ENCODE measurements at places on chromosomes 6 and 20.
A peak's percentile ranks its signal among the peaks of the same experiment; 100 is the strongest.

DNA sequence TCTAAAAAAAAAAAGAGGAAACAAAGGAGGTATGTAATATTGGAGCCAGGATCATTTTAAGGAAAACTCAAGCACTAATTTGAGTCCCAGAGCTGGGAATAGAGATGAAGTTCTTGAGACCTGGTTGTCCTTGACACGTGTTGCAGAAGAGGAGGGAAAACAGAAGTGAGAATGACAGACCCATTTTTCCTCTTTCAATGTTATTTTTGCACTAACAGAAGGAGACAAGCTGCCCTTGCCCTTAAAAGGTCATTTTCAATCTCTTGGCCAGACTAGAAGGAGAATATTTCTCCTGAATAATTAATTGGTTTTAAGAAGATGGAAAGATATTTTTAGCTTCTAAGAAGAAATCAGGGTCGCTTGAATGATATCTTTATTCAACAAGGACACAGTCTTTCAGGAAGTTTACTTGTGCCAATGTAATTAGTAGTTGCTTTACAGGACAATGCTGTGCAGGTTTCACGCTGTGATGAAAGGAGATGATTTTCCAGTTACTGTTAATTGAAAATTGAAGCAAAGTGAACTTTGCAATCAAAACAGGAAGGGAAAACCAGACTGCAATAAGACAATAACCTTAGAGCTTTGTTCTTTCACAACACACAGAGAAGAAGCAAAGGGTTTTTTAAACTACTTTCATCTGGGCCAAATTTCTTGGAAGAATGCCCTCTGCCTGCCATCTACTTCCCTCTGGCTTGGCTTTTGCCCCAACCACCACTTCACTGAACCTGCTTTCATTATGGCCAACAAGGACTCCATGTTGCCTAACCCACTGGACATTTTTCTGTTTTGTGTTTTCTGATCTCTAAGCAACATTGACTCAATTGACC is 107.8 kb upstream of the SHLD1 start:
- DNase-seq = no peak

GRCh38 chr6:142819603-142820337 is 125.2 kb downstream of the HIVEP2 start:
- DNase-seq = no peak

- DNase-seq = no peak
Measured at GRCh38 chr6:2868637-2869036, 27.0 kb upstream of the SERPINB1 start.

- no peak for DNase-seq
Measured at GRCh38 chr6:109612268-109612667, 78.7 kb downstream of the AK9 start.

DNA sequence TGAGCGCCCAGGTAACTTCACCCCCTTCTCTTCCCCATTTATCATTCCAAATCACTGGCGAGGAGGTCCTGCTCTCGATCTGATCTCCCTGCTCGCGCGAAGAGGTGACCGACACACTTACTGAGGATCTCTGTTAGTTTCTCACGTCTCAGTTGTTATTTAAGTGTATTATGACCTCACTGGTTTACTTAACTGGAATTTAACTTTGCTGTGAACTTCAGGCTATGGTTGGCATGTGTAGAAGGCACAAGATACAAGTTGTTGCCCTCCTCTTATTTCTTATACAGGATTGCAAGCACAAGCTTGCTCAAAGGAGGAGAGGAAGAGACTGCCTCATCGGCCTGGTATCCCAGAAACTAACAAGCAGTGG is 1.2 kb downstream of the RNF217 start:
- DNase-seq = no peak

- peak; percentile 78 for DNase-seq
Measured at GRCh38 chr6:27502508-27503435, 29.9 kb upstream of the ZNF184 start.

DNA sequence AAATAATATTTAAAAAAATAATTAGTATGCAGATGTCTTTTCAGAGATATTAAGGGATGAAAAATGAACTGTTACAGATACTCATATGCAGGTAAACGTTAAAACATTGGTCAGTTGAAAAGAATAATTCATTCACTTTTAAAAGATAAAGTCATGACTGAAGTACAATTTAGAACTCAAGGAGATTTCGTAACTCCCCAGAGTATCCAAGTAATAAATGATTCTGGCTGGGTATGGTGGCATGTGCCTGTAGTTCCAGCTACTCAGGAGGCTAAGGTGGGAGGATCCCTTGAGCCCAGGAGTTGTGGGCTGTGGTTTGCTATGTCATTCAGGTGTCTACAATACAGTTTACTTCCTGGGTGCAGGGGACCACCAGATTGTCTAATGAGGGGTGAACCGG is 122.3 kb upstream of the TMEM181 start:
- DNase-seq = no peak

DNA sequence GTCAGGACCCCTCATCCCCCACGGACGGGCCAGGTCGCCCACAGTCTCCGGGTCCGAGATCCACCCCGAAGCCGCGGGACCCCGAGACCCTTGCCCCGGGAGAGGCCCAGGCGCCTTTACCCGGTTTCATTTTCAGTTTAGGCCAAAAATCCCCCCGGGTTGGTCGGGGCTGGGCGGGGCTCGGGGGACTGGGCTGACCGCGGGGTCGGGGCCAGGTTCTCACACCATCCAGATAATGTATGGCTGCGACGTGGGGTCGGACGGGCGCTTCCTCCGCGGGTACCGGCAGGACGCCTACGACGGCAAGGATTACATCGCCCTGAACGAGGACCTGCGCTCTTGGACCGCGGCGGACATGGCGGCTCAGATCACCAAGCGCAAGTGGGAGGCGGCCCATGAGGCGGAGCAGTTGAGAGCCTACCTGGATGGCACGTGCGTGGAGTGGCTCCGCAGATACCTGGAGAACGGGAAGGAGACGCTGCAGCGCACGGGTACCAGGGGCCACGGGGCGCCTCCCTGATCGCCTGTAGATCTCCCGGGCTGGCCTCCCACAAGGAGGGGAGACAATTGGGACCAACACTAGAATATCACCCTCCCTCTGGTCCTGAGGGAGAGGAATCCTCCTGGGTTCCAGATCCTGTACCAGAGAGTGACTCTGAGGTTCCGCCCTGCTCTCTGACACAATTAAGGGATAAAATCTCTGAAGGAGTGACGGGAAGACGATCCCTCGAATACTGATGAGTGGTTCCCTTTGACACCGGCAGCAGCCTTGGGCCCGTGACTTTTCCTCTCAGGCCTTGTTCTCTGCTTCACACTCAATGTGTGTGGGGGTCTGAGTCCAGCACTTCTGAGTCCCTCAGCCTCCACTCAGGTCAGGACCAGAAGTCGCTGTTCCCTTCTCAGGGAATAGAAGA is 978 bp downstream of the HLA-A start:
- peak; percentile 37 for DNase-seq

- no peak for DNase-seq
Measured at GRCh38 chr20:4770026-4770425, 48.3 kb downstream of the PRND start.

DNA sequence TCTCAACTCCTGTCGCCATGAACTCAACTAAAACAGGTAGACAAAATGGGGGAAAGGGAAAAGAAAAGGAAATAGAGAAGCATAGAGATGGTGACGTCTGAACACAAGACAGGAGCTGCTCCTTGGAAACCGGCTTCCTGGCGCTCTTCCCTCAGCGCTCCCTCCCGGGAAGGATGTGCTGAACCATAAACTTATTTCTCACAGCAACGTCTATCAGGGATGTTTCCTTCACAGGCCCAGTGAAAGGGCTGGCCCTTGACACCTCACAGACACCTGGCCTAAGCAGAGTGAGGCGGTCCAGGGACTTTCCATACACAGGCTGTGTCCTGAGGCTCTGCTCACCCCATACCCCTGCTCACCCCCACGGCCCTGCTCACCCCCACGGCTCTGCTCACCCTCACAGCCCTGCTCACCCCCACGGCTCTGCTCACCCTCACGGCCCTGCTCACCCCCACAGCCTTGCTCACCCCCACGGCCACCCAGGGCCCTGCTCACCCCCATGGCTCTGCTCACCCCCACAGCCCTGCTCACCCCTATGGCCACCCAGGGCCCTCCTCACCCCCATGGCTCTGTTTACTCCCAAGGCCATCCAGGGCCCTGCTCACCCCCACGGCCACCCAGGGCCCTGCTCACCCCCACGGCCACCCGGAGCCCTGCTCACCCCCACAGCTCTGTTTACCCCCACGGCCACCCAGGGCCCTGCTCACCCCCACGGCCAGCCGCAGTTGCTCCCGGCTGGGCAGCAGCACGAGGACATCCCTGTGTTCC is 653 bp downstream of the FRMD1 start:
- no peak for DNase-seq

DNA sequence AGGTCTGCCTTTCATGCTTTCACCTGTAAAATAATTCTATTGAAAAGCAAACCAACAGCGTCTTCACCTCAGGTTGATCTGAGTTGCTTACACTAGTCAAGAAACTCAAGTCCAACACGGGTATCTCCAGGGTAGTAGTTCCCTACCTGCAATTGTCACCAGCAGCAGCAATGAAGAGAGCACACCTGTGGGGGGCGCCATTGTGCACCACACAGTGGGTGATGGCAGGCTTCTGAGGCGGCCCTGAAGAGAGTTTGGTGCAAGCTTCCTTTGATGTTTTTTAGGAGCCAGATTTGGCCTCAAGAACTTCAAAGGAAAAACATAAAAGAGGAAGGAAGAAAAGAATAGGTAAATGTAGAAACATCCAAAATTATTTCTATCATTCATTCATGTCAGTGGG is 45.1 kb downstream of the KIAA0319 start:
- no peak for DNase-seq

GRCh38 chr6:5869261-5869660 is 137.5 kb downstream of the NRN1 start:
- DNase-seq = peak; percentile 19

DNA sequence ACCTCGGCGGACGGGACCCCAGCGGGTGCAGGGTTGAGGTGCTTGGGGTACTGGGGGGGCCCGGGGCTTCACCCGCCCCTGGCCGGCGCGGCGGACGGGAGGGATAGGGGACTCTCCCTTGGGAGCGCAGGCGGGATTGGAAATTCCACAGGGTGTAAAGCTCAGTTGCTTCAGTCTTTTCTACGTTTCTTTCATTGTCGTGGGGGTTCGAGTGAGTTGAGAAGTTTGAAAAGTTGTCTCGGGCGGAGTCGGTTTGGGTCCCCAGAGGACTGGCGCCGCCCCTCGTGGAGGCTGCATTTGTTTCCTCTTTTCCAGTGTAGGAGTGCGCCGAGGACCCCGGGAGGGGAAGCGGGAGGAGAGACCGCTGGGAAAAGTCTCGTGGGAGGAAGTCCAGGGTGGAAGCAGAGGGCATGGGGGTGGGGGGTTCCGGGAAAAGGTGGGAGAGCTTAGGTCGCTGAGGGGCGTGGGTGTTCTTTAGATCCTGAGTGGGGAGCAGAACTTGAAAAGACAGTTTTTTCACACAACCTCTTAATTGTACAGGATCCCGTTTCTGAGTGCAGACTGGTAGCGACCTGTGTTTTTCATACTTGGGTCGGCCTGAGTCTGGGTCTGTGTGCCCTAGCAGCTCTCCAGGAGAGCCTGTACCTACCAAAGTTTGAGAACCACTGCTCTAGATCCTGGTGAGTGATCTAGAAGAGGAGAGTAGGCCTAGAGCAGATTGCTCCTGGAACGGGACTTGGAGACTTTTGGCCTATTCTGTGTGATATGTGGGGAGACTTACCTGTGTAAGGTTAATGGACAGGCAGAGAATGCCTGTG is 495 bp downstream of the FAM83B start:
- DNase-seq = no peak

DNA sequence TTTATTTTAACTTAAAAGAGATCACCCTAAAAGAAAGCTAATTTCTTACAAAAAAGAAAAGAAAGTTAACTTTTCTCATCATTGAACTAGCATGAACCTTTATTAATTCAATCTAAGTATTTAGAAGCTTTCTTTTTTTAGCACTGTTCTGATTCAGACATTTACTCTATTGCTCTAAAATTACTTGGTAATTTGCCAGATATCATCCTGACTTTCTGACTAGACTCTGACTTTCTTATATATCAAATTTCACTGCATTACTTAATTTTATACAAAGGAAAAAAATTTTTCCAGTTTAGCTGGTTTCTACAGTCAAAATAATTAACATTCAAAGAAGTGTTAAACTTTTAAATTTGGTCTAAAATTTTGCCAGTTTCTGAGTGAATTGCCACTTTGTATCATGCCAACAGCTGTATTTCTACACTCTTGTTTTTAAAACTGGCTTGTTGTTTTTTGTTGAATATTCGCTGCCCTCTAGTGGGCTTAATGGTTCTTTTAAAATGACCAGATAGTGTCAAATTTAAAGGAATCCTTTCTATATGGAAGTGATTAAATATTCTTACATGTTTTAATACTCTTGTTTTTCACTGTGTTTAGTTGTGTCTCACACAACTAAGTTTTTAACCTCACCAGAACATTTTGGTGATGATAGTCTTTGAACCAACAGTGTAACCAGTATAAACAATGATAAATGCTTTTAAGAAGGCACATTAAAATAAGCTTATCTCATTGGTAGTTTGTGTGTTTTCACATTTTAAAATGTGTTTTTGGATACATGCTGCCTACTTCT is 102.0 kb downstream of the POPDC3 start:
- DNase-seq = no peak

DNA sequence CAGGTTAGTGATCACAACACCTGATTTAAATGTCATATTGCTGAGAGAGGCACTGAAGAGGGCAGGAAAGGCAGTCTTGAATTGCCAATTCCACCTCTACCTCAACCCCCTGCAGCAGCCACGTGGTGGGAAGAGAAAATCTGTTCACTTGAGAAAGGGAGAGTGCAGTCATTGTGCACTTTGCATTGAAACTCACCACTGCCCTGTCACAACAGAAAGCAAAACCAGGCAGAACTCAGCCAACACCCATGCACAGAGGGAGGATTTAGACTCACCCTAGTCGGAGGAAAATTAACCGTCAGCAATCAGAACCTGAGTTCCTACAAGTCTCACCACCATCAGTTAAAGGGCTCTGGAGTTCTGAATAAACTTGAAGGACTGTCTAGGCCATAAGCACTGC is 1040.2 kb downstream of the HACE1 start:
- no peak for DNase-seq

DNA sequence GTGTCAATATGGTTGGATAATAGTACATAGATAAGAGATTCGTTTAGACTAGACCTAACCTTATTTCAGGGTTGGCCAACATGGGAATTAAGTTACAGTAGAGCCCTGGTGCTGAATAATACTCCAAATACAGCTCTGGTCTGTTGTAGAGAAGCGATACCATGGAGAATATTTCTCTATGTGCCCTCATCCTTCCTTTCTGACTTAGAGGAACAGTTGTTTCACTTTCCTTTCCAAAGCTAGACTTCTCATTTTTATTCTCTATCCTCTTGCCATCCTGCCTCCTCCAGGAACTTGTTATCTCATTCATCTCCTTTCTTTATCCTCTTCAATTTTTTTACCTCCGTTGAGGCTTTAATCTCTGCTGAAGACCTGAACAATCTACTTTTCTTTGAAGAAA is 68.9 kb downstream of the EDN1 start:
- no peak for DNase-seq

GRCh38 chr6:163943607-163944385 is 529.3 kb downstream of the QKI start:
- no peak for DNase-seq

- no peak for DNase-seq
Measured at GRCh38 chr20:49631061-49631716, 63.3 kb upstream of the PTGIS start.
